ENCODE measurements at places on chromosomes 12 and 14.

DNA sequence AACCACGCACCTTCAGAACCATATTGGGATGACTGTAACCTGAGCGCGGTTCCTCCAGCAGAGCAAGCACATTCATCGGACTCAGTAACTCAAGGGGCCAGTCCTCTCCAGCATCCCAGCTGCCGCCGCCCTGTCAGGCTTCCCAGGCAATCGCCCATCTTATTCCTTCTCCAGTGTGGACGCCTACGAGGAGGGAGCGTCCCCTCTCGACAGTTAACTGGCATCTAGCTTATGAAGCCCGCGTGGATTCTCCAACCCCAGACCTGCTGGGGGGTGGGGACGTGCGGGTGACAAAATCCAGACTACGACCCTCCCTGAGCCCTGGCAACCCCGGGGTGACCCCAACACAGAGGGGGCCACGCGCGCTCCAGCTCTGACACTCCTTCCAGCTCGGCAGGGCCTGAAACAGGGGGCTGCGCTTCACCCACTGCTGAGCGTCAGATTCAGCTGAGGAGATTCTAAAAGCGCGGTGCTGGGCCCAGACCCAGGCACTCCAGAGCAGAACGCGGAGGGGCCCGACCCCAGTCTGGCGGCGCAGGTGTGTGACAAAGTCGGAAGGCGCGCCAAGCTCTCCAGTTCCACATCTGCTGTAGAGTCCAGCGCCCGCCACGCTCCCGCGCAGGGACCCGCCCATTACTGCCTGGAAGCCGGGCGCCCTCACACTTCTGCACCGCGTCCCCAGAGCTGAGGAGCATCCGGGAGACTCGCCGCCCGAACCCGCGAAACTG, 43.9 kb upstream of the ESR2 start:
- no peak for DNase-seq

- DNase-seq = no peak
Measured at GRCh38 chr12:4421590-4422031, 24.0 kb downstream of the FGF6 start.

- no peak for DNase-seq
Measured at GRCh38 chr14:77230914-77231313, 40.1 kb downstream of the NGB start.

DNA sequence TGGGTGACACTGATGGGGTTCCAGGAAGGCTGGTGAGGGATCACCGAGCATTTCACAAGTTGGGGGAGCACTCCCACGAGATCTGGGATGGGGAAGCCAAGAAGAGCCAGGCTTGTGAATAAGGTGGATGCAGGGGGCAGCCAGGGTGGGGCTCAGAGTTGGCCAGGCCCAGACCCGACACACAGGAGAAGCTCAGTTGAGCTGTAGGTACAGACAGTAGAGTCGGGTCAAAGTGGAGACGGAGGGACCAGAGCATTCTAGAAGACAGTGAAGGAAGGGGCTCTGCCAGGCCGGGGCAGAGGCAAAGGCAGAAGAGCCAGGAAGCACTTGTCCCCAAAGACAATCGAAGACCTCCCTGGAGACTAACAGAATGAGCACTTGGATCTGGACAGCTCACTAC, 70.9 kb upstream of the BCL11B start:
- no peak for DNase-seq

GRCh38 chr12:115380546-115381120, 696.7 kb upstream of the TBX3 start:
- DNase-seq = no peak

- no peak for DNase-seq
Measured at GRCh38 chr12:84772281-84772680, 140.3 kb downstream of the SLC6A15 start.

DNA sequence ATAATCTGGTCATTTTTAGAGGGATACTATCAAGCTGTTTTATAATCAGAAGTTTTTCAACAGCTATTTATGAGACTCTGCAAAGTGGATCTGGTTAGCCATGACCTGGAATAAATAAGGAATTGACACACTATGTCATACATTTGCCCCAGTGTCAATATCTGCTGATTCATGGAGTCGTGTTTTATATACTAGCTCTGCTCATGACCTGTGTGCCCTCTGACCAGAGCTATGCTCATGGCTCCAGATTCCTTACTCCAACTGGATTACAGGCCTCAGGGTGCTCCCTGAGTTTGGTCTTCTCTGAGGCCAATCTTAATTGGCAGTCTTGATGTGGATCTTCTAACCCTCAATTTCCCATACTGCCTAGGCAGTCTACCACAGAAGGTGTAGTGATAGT, 141.1 kb downstream of the FOXA1 start:
- DNase-seq = no peak

DNA sequence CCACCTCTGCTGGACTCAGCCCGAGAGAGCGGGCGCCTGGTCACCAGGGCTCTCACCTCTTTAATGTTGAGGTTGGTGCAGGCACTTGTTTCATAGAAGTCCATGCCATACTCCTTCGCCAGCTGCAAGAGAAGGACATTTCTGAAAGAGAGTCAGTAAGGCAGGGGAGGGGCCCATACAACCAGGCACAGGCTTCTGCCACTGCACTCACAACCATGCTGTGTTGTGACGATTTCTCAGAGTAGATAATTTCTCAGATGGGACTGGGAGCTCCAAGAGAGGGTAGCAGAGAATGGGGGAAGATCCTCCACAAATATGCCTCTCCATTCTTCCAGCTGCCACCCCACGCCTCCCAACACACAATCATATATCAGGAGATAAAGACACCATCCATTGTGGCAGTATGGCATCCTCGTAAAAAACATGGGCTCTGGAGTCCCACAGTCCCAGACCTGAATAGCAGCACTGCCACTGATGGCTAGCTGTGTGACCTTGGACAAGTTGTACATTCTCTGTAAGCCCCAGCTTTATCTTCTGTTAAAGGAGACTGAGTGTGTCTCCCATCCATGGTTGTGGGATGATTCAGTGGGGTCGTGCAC, 6.2 kb upstream of the GPX2 start:
- DNase-seq = no peak

DNA sequence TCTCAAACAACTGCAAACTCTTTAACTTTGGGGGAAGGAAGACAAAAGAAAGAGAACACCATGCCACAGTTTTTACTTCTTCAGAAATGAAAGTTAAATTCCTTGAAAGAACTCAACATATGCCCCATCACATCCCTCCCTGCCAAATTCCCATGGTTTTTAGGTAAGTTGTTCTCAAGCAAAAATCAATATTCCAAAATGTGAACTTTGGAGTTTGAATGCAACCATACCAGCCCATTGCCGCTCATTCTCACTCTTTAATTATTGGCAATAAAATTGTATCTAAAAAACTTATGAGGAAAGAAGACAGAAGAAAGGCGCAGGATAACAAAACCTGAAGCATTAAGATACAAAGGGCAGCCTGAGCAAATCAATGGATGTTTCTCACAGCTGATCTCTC, 31.8 kb upstream of the CEP83 start:
- DNase-seq = no peak

DNA sequence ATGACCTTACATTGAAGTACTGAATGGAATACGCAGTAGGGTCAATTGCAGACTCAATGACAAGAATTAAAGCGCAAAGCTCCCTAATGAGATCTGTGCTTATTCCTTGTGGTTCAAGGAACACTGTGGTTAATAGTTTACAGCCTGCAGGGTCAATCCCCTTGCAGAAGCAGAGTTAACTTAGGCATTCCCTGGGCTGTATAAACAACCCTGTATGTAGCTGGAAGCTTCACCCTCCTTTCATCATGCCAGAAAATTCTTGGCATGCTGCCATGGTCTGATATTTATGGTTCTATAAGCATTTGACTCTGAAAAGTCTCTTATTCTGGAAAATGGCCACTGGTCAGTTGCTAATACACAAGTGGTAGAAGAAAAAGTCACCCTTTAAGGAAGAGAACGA, 227.7 kb downstream of the NOVA1 start:
- DNase-seq = no peak

DNA sequence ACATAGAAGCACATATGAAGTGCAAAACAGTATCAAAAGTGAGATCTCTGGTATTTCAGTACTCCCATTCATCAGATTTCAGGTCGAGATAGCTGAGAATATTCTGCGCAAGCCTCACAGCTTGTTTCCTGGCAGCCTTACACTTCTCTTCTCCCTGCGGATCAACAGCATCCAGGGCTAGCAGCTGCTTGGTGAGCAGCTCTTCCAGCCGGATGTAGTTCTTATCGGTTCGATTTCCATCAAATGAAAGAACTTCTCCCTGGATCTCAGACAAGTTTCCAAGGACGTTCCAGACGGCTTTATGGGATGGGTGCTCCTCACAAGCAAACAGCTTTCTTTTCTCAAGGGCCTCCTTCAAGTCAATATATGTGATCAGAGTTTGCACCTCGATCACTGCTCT, 2.7 kb downstream of the BAG5 start:
- DNase-seq = no peak

- no peak for DNase-seq
Measured at GRCh38 chr14:23294734-23295561, 7.7 kb downstream of the PPP1R3E start.

- no peak for DNase-seq
Measured at GRCh38 chr12:116376354-116377193, 99.1 kb upstream of the MED13L start.

Measured in activated CD8-positive, alpha-beta memory T cell treated with anti-CD3 and anti-CD28 coated beads for 4 hours (primary cell).